SJSA1 (cell line): ENCODE measurements at places on chromosomes 6 and 20.

GRCh38 chr20:58471193-58472164 is 43.7 kb downstream of the APCDD1L start:
- DNase-seq, result no peak

- no peak for DNase-seq
Measured at GRCh38 chr6:52505726-52506409, 71.0 kb downstream of the TRAM2 start.

GRCh38 chr20:32648761-32649650 is 24.7 kb downstream of the C20orf203 start:
- DNase-seq, result no peak

- DNase-seq, result no peak
Measured at GRCh38 chr6:91161246-91161645, 574.4 kb upstream of the MAP3K7 start.

GRCh38 chr6:130559166-130559565 is 193.3 kb downstream of the TMEM200A start:
- DNase-seq, result no peak

DNA sequence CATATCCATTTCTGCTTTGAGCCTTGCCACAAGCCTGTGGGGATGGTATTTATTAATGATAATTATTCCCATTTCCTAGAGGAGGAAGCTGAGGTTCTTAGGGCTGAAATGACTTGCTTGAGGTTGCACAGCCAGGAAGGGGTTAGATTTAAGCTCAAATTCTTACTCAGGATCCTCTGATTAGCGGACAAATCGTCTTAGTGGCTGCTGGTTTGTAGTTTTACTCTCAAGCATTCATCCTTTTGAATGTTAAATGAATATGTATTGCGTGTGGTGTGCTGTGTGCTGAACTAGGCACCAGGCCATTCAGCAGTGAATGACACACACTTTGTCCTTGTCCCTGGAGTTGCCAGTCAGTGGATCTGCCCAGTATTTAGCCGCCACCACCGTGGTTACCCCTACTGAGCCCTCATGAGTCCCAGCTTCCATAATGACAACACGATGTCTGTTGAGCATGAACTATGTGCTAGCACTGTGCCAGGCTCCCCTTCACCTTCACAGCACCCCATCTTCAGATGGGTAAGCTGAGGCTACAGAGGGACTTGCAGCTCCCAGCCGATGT is 10.0 kb downstream of the PACSIN1 start:
- DNase-seq, result no peak

DNA sequence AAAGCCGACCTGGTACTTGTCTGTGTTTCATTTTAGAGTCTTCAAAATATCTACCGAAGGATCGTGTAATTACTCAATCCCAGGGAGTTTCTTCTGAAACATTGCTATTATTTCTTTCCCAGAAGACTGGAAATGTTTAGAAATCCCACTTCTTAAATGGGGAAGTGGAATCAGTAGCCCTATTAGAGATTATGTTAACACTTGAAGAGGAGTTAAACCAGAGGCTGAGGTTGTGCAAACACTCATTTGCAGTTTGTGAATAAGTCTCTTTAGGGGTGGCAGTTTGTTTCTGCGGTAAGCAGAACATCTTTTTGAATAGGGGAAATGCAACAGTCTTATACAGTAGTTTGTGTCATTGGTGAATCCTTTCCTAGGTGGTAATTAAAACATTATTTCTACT is 21.3 kb downstream of the DSP start:
- no peak for DNase-seq

DNA sequence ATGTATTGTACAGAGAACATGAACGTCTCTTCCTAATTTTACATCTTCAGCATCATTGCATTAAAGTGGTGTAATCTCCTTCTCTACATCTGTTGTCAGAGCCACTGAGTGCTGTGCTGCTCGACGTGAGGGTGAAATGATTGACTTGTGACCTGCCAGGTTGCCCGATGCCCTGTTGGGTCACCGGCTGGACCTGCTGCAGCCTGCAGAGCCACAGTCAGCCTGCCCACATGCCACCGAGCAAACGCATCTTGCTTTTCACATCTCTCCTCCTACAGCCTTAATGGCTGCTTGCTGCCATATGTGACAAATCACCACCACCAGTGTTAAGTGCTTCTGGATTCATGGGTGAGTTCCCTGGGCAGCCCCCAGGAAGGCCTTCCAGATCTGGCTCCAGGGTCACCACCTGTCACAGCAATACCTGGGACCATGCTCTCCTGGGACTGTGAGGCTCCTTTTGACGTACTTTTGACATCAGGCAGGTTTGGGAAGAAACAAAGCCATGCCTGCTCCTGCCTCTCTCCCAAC is 80.3 kb downstream of the ASXL1 start:
- no peak for DNase-seq

DNA sequence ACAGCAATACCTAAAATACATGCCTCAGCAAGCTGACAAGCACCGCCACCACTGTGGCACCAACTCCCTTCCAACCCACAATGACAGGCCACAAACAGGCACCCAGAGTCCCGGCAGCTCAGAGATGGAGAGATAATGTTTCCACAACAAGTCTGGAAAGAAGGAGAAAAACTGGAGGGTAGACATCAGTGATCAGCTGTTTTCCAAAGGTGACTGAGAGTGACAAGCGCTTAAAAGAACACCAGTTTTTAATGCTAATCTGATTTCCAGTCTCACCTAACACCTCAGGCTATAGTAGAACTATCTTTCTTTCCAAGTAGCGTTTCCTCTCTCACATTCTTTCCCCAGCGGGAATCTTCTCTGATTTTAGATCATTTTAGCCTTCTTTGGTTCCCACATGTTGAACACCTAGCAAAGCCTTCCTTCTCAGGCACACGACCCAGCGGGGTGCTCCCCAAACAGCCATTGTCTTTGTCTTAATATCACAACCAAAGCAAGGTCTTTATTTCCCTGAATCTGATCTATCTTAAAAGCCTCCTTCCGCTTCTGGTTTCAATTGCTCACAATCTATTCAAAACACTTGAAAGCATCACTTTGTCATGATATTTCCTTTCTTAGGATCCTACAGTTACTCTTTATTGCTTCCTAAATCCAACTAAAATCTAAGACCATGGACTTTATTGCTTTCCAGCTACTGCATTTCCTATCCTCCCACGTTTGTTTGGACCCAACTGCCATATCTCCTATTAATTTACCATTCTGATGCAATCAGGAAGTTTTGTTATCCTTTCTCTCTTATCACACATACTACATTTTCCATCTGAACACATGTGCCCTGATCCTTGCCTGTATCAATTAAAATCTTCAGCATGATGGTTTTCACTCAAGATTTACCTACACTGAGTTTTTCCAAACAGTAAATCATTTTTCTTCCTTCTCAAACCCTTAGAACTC is 282.7 kb downstream of the ADGB start:
- no peak for DNase-seq

- DNase-seq, result no peak
Measured at GRCh38 chr20:44678242-44678641, 26.7 kb upstream of the ADA start.

DNA sequence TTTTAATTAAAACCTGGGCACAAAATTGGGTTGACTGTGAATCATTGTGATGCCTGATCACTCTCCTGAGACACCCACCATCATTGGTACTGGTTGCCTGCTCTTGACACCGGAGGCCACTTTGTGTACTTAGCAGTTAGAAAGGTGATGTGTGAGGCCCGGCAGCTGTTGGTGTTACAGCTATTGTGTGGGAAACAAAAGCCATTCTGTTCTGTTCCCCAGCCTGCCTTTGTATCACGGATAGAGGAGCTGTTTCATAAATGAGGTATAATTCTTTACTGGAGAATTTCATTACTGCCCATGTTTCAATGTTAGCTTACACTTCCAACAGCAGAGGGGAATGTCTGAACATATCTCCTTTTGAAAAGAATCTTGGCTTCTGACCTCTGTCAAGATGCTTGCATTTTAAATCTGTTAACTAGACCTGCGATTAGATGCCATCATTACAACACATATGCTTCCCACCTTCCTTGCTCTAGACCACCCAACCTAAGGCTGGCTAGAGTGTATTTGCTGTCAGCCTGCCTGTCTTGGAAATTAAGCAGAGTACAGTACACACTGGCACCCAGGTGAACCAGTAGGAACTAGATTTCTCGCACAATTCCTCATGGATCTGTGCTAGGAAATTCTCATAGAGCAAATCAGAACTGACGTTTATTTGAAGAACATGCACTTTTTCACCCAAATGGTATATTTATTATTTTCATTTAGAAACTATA is 142.4 kb upstream of the INSM1 start:
- no peak for DNase-seq

GRCh38 chr6:145138469-145139139 is 596.7 kb downstream of the EPM2A start:
- no peak for DNase-seq

DNA sequence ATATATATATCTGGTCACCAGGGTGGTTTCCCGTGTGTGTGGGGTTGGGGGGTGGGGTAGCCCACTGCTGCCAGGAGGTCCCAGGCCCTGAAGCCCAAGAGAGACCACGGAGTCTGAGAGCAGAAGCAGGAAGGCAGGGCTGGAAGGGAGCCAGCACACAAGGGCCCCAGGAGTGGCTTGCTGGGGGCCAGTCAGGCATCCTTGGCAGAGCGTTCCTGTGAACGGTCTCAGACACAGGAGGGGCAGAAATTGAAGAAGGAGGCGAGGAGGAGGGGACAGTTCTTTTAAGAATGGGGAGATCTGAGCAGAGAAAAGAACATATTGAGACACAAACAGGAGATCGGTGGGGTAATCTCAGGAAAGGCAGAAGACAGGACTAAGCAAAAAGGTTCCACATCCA is 1.9 kb upstream of the EBF4 start:
- no peak for DNase-seq

GRCh38 chr20:49539481-49540231 is 28.3 kb downstream of the PTGIS start:
- DNase-seq, result no peak

DNA sequence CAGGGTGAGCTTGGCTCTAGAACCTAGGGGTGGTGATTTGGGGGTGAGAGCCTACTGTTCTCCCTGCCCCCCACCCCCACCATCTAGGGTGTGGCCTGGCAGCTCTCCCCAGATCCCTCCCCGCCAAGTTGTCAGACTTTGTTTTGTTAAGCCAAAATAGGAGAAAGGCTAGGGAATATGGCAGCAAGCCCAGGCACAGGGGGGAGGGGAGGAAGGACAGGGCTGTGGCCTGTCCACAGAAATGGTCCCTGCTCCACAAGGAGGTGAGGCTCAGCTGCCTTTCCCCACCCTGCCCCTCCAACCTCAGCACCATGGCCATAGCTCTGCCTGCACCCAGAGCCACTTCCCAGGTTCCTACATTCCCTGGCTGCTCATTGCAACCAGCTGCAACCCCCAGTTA is 17.2 kb downstream of the SCUBE3 start:
- no peak for DNase-seq

DNA sequence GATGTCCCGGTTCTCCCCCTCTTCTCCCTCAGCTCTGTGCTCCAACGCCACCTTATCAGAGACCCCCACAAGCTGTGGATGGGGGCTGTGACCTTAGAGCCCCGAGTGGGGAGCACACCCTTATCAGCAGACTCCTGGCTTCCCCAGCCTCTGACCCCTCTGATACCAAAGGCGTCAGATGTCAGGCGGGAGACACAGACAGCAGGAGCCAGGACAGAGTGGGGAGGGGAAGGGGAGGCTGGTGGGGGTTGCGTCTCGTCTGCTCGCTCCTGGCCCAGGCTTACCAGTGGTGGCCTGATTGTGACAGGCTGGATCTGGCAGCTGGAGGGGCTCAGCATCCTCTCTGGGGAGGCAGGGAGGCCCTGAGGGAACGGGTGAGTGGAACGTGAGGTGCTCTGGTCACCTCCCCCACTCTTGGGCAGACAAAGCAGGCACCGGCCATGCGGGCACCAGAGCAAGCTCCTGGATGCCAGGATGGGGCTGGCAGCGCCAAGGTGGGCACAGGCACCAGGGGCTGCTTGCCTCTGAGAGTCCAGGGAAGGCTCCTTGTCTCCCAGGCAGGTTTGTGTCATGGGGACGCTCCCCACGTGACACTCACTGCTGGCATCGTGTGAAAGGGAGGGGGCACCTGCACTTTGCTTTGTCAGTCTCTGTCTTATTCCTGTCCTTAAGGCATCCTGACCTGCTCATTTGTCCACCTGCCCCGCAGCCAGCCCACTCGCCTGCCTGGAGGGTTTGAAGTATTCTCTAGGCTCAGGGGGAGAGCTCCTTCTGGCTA is 27.8 kb upstream of the GATA5 start:
- DNase-seq, result no peak

DNA sequence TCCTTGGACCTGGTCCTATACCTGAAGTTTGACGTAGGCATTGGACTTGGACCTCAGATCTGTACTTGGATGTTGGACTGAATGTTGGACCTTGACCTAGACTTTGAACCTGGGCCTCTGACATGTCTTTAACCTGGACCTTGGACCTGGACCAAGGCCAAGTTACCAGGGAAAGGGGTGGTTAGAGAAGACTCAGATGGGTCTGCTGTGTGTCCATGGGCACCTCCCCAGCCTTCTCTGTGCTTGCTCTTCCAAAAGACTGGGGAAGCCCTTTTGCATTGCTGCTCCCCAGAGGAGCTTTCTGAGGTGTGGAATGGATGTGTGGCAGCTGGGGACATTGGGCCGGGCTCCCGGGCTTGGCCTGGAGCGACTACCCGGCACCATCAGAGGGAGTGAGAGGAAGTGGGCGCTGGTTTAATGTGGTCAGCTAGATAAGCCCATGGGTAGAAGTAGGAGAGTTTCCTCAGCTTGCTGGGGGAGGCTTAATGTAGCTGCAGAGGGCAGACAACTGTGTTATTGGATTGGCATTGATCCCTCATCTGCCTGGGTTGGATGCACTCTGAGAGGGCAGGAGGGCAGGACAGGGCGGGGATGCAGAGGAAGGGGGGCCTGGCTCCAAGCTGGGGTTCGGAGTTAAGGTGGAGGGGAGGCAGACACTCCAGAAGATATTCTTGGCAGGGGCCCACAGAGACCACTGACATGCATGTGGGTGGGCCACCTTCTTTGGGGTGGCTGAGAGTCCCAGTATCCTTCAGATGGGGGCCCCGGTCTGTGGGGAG is 4.2 kb downstream of the SCRT2 start:
- DNase-seq, result no peak

- no peak for DNase-seq
Measured at GRCh38 chr6:112235956-112236355, 18.4 kb downstream of the LAMA4 start.

GRCh38 chr20:56018194-56018593 is 12.9 kb upstream of the CBLN4 start:
- no peak for DNase-seq

DNA sequence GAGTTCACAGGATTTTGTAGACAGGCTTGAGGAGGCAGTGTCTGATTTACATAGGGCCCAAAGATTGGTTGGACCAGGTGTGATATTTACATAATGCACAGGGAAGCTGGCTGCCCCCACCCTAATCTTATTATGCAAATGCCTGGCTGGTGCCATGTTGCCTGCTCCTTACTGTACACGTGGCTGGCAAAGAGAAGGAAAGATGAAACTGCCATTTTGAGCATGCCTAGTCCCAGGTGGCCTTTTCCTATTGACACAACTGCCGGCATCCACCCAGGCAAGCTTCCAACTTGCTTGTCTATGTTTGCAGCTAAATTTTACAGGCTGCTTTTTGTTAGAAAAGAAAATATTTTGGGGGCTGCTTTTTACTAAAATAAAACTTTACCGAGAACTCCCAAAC is 174.6 kb downstream of the LMBRD1 start:
- DNase-seq, result no peak

GRCh38 chr20:50286174-50286511 is 95.5 kb downstream of the CEBPB start:
- no peak for DNase-seq
